ENCODE measurements at places on chromosomes 7 and 10. TPM values are rescaled to one million over a fixed set of nuclear protein-coding genes. Genes with fewer than 3 reads are reported as not detected.

- no peak for DNase-seq
These were observed 256.2 kb downstream of the LHFPL3 start for GRCh38 chr7:104584620-104585019.

DNA sequence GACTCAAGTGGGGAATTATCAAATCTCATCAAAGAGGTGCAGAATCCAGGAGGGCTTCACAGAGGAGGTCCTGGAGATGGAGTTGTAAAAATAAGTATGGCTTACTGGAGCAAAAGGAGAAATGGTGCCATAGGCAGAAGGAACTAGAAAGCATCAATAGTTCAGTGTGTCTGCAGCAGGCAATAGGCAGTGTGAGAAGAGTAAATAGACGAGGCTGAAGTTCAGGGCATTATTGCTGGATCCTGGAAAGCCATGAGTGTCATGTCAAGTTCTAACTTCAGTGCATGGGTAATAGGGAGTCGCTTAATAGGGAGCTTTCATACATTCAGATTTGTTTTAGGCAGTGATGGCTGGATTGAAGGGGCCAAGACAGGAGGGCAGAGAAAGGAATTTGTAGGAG is 39.3 kb downstream of the CYP26A1 start:
- DNase-seq = no peak

GRCh38 chr7:30731581-30731980 is 20.4 kb upstream of the INMT start:
- DNase-seq = no peak

- no peak for DNase-seq
These were observed 363.2 kb downstream of the PHTF2 start for GRCh38 chr7:78161781-78162180.

DNA sequence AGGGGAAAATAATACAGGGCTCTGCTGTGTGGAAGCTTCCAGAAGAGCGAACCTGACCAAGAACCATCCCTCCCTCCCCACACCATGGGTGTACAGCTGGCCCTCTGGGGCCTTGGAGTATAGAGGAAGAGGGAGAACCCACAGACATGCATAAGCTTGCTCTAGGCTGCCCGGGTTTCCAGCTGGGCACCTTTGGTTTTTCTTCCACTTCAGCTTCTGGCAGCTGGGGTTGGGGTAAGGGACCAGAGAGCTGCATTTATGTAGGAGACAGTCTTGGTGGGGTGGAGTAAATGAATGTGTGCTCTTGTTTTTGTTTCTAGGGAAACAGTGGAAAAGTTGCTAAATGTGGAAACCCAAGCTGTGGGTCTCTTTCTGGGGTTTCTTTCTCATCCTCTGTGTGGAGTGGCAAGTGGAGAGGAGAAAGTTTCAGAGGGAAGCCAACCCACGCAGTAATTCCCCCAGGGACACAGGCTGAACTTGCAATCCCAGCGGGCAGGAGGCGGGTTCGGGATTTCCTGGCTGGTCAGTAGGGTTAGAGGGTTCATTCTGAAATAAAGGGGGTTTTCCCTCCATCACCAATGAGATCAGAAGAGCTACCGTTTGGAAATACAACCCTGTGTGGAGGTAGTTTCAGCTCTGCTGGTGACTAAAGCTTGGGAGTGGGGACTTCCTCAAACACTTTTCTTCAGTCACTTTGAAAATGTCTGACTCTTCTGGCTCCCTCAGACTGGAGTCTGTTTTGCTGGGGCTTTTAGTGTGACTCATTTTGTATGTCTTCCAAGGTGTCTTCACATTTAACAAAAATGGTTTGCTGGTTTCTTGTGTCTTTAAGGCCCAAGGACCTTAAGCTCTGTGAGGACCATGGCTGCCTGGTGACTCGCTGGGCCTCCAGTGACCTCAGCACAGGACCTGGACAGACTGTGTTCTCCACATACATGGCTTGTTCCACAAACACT is 22.2 kb upstream of the SRGN start:
- DNase-seq = peak; percentile 87

DNA sequence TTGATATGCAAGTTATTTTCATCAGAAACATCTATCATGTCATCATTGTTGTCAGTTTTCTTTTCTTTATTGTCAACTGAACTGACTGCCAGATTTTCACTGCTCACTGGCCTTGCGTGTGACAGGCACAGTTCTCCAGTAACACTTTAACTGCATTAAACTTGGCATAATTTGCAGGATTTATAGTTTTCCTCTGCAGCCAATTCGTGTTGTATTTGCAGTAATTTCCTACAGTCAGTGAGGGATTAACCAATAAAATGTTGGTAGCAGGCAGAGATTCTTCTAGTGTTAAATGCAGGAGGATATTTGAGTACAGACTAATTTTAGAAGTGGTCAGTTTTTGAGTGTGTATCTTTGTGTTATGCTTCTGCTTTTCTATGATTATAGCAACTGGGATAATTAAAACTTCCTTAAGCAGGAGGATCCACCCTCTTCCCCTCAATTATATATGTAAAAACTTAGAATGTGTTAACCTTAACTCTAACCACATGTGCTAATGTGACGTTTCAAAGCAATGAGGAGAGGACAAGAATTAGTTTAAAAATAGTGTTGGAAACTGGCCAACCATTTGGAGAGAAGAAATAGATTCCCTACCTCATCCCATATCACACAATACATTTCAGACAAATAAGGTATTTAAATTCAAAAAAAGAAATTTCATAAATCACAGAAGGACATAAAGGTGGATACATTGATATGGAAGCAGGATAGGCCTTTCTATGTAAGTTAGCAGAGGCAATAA is 365.5 kb upstream of the BMPER start:
- DNase-seq = no peak

Gene MYH16
- not detected for total RNA-seq

Gene FAM241B
- total RNA-seq = 9.0 TPM

Gene KIF11
- total RNA-seq = 55.3 TPM

Gene WDR86
- not detected for total RNA-seq
